Omental fat pad (tissue), 4 donors: ENCODE measurements at places on chromosomes 5 and 9.

DNA sequence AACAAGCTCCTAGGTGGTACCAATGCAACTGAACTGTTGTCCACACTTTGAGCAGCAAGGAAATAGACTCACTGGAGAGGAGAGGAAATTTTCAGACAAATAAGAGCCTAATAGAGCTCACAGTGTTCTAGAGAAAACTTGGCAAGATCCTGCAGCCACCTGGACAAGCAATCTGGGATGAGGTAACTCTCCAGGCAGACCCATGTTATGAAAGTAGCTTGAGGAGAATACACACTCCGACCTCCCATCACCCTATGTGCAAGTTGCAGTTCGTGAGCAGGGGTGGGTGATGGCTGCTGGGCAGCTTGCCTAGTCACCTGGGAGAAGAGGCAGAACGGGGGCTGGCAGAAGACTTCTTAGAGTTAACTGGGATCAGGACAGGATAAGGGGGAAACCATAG is 102.2 kb downstream of the KLF4 start:
- DNase-seq: no peak

GRCh38 chr5:150353032-150353675 is 4.3 kb upstream of the TCOF1 start:
- no peak for DNase-seq

GRCh38 chr5:5416733-5417132 is 5.7 kb upstream of the ICE1 start:
- DNase-seq: no peak

- DNase-seq: no peak
These were observed 2.3 kb upstream of the IL17B start for GRCh38 chr5:149381261-149381985.

DNA sequence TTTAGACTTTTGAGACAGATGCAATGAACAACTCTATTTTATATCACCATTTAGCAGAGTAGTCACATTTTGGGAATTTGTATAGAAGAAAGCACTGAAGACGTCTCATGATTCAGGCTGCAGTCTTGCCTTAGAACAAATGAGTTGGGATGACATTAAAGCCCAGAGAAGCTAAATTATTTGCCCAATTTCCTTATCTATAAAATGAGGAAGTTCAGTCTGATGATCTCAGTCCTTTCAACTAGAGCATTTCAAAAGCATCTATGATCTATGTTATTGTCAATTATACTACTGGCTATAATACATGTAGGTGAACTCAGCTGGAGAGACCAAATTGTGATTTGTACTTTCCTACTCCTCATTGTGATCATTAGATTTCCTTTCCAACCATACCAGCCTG is 154.1 kb downstream of the OSTF1 start:
- no peak for DNase-seq

- DNase-seq: no peak
These were observed 26.4 kb downstream of the SLC31A2 start for GRCh38 chr9:113177251-113177650.

DNA sequence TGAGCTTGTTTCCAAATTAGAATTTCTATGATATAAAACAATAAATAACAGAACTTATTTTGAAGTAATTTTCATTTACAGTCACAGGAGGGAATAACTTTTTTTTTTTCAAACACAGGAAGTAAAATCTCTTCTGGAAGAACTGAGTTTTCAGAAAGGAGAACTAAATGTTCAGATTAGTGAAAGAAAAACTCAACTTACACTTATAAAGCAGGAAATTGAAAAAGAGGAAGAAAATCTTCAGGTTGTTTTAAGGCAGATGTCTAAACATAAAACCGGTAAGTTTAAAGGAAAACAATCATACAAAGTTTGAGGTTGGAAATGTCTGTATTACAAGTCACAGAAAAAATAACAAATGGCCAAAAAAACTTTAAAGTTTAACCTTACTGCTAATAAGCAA is 41.6 kb downstream of the RAB14 start:
- no peak for DNase-seq

- DNase-seq: no peak
These were observed 5.1 kb downstream of the POLR3G start for GRCh38 chr5:90479611-90480385.

- DNase-seq: no peak
These were observed 744.2 kb downstream of the MTRR start for GRCh38 chr5:8613078-8613685.

GRCh38 chr9:133717113-133718031 is 20.8 kb downstream of the SARDH start:
- DNase-seq: no peak

DNA sequence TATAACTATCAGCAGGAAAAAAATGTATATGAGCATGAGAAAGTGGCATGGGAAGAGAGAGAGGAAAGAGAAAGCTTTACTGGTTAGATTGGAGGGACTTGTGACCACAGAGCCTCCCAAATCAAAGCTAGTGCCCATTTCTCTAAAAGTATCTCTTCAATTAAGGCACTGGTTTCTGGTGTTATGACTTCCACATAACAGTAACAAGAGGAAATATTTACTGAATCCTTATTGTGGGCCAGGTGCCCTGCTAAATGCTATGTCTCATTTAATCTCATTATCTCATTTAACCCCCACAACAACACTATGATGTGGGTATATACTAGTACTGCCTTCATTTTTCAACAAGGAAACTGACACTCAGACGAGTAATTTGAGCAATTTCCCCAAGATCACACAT is 221.5 kb downstream of the EBF1 start:
- DNase-seq: no peak

DNA sequence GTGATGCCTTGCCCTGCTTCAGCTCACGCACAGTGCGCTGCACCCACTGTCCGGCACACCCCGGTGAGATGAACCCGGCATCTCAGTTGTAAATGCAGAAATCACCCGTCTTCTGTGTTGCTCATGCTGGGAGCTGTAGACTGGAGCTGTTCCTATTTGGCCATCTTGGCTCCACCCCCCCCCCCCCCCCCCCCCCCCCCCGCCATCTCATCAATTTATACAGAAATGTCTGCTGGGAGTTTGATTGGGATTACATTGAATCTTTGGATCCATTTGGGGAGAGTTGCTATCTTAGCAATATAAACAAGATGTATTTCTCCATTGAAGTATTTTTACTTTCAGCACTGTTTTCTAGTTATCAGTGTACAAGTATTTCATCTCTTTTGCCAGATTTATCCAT is 55.2 kb downstream of the RIC1 start:
- DNase-seq: no peak

DNA sequence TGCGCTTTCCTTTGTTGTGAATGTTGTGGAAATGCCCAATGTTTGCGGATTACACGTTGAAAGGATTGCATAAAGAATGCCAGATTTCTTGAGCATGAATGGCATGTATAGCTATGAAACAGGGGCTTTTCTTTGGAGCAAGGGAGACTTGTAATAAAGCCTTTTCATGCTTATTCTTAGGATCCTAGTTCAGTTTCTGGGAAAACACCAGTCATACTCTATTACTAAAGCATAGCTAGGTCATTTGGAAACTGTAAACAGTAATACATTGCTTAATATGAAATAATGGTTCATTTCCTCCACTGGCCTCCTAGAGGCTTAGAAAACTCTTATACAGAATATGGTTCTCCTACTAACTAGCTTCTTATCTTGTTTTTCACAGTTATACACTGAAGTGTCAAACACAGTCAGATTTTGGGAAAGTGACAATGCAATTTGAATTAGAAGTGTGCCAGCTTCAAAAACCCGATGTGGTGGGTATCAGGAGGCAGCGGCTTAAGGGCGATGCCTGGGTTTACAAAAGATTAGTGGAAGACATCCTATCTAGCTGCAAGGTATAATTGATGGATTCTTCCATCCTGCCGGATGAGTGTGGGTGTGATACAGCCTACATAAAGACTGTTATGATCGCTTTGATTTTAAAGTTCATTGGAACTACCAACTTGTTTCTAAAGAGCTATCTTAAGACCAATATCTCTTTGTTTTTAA is 104.2 kb downstream of the MELK start:
- DNase-seq: no peak

GRCh38 chr9:33198165-33198564 is 31.0 kb upstream of the B4GALT1 start:
- no peak for DNase-seq

DNA sequence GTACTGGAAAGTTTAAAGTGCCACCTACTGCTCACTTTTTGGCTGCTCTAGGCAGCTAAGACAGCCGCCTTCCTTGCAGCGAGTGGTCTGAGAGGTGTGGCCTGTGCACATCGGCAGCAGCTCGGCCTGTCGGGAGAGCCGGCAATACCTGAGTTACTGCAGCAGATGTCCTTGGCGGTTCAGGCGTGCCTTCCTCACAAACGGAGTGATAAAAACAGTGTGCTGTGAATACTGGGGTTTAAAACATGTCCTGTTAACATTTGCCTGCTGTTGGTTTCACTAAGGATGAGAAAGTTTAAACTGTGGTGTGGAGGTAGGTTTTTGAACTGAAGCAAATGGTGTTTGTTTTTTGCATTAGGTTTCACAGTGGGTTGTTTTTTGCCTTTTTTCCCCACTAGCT is 12.9 kb downstream of the TRAF2 start:
- DNase-seq: no peak
